ENCODE measurements at places on chromosomes 2 and 18.

- DNase-seq = no peak
Measured at GRCh38 chr18:22705328-22705727, 227.8 kb upstream of the RBBP8 start.

- DNase-seq = no peak
Measured at GRCh38 chr2:237898057-237898414, 38.6 kb downstream of the RAMP1 start.

- no peak for DNase-seq
Measured at GRCh38 chr2:214710729-214711128, 98.8 kb downstream of the BARD1 start.

GRCh38 chr2:46144133-46144800, 152.9 kb upstream of the EPAS1 start:
- peak; percentile 28 for DNase-seq

DNA sequence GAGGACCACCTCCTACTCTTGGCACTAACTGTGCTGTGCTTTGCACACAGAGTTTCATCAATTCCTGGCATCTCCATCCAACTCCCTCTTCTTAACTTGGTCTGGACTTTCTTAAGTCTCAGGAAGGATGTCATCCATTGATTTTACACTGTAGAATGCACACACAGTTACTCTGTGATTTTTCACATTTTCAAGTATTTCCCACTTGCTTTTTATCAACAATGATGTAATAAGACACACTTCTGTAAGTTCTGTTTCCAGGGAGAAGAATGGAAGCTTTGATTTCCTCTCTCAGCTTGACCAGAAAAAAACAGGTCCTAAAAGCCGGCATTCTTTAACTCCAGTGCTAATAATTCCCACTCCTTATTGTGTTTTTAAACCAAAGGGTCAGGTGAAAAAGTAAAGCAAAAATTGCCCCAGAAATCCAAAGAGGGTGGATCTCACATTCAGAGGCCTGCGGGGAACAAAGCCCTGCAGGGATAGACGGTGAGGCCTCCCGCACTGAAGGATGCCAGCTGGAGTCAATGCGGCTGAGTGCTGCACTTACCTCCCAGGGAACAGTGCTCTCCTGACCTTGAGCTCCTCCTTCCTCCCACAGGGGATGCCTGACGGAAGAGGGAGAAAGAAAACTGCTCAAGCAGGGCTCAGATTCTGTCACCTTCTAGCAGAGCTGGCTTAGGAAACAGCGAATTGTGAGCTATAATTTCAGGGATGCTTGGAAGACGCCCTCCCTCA, 83.1 kb downstream of the PDCL3 start:
- DNase-seq = no peak

DNA sequence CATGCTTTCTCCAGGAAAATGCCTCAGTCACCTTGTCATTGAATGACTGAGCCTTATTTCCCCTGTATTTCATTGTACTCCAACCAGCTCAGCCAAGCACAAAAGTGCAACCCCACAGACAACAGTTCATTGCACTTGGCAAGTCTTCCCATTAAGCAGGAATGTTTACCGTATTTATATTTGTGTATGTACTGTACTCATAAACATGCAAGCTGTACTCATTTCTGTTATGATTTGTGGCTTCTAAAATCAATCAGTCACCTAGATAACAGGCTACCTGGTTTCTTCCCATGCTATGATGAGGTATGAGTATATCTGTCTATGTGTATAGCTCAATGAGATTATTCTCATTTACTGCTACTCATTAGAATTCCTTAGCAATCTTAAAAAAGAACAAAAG, 505.5 kb upstream of the FAM98A start:
- no peak for DNase-seq

Measured in GM23338 (cell line).